ENCODE measurements at places on chromosomes 2 and 18. TPM values are rescaled to one million over a fixed set of nuclear protein-coding genes. Genes with fewer than 3 reads are reported as not detected.

INPP1 gene
- total RNA-seq, result 19.1 TPM

EPB41L3 gene
- 0.68 TPM for total RNA-seq

TNFRSF11A gene
- 0.34 TPM for total RNA-seq

EFR3B gene
- total RNA-seq, result 0.07 TPM

GALNT14 gene
- 22.5 TPM for total RNA-seq

DAPL1 gene
- not detected for total RNA-seq

Data from nasal cavity respiratory epithelium epithelial cell of viscerocranial mucosa (primary cell).